ENCODE measurements at places on chromosomes 4 and X.

- no peak for DNase-seq
Observed at GRCh38 chr4:37666625-37667071, 19.5 kb downstream of the RELL1 start.

DNA sequence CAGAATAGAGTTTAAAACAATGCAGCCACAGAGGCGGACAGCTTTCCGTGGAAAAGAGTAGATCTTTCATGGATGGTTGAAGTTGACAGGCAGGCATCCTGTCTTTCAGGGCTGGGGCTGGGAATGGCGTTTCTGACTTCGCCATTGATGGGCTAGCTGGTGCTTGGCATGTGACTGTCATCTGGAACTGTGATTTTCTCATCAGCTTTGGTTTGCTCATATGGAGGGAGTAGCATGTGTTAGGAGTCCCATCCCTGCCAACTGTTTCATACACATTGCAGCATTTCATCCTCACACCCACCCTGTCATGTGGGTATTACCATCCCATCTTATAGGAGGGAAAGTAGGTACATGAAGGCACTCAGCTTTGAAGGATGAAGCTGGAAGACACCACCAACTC lies 49.2 kb upstream of the STX18 start:
- DNase-seq, result no peak

GRCh38 chrX:15676886-15677285 lies 12.3 kb upstream of the CLTRN start:
- DNase-seq, result no peak

GRCh38 chr4:4651811-4652755 lies 110.2 kb upstream of the STX18 start:
- peak; percentile 45 for DNase-seq

- DNase-seq, result no peak
Observed at GRCh38 chr4:69214716-69215115, at the start of gene UGT2B11. TSS of gene UGT2B11 (minus strand) at chr4:69214748. CDS start at chr4:69214722, 26 bp downstream.

- DNase-seq, result no peak
Observed at GRCh38 chr4:83692028-83692427, 156.1 kb downstream of the GPAT3 start.

DNA sequence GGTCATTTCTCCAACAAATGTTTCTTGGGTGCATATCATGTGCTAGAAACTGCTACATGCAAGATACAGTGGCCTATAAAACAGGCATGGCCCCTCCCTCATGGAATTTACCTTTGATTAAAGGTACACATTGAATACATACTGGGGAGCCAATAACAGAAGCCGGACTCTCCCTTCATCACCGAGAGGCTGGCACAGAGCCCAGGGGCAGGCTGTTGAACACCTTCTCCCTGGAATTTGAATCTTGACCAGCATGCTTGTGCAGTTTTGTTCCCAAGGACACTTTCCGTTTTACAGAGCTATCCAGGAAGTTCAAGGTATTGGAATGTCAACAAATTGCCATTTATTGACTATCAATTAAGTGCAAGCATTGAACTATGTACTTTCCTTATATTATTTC lies 33.2 kb downstream of the PPARGC1A start:
- DNase-seq, result no peak

GRCh38 chr4:6676722-6677558 lies 16.7 kb upstream of the S100P start:
- DNase-seq, result no peak

GRCh38 chrX:16970977-16971376 lies 24.5 kb downstream of the REPS2 start:
- DNase-seq, result no peak

GRCh38 chr4:17336524-17336961 lies 175.3 kb downstream of the QDPR start:
- DNase-seq, result no peak

DNA sequence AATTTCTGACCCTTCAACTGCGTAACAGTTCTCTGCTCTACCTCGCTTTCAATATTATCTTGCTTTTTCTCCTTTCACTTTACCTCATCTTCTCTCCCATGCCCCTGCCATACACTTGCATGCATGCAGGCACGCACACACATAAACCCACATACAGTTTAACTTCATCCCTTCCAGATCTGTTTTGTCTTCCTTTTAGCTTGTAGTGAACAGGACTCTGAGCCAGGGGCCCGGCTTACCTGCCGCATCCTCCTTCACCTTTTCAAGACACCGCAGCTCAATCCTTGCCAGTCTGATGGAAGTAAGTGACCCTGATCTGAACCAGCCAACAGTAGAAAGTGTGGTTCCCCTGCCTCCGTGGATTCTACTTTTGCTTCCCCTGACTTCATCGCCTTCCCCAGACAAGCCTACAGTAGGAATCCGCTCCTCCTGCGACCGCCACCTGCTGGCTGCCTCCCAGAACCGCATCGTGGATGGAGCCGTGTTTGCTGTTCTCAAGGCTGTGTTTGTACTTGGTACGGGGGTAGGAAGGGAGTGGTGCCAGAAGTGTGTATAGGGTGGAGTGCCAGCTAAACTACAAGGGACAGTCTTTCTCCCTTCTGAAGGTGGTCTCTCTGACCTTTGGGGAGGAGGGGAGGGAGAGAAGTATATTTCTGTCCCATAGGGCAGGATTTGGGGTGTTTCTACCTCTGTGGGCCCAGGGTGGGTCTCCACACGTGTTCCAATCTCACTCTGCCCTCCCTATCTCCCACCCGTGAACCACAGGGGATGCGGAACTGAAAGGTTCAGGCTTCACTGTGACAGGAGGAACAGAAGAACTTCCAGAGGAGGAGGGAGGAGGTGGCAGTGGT lies 10.7 kb downstream of the MED12 start:
- peak; percentile 66 for DNase-seq

DNA sequence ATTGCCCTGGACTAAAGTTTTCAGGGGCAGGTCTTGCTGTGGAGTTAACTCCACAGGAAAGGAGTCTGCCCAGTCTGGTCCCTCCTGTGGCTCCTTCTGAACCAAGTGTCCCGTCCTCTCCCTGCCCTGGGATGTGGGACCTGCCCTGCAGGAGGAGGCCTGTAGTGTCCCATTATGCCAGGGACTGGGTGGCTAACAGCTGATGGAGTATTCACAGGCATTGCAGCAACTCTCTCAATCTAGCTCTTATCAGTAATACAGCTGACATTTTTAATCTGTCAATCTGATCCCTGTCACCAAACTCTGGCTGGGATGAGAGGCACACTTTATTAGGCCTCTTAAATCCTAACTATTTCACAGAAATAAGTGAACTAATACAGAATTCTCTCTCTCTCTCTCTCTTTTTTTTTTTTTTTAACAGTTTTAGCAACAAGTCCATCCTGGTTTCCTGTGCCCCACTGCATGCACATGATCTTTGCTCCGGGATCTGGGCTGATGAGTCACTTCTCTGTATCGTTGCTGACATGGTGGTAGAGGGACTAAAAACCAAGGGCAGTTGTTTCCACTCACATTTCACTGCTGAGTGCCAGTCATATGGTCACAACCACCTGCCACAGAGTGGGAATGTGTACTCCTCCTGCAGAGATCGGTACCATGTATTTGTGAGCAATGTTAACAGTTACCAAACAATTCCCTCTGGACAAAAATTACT lies 39.1 kb downstream of the HAND2 start:
- DNase-seq, result peak; percentile 55

GRCh38 chr4:14520171-14520570 lies 482.1 kb upstream of the CPEB2 start:
- DNase-seq, result no peak

DNA sequence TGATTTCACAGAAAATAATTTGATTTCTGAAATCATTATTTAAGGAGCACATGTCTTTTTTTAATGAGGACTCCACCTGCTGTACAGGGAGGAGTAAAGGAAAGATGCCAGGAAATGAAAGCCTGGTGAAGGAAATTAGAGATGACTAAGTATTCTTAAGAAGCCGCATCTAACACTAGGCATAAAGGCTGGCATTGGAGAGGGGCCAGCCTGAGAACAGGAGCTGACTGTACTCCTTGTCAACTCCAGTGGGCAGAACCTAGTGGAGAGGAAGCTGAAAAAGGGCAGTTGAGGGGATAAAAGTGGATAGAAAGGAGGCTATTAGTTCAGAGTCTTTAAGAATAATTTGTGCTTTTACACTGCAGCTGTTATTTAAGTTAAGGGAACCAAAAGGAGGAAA lies 393.0 kb downstream of the PPP1R2C start:
- DNase-seq, result no peak

DNA sequence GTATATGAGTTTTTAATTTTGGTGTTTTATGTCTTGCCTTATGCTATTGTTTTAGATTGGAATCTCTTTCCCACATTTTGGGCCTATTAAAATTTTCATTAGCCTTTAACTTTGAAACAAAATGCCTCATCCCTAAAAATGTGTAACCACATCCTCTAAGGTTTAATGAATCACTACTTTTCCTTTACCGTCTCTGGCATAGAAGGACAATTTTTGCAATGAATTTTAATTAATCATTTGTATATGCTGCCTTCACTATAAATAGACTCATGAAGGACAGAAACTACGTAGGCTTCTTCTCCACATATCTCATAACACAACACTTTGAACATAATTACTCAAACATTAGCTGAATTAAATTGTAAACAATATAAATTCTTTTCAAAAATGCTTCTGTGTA lies 421.5 kb downstream of the NLGN4X start:
- DNase-seq, result no peak

GRCh38 chrX:15151267-15152186 lies 118.4 kb downstream of the ASB9 start:
- DNase-seq, result no peak

DNA sequence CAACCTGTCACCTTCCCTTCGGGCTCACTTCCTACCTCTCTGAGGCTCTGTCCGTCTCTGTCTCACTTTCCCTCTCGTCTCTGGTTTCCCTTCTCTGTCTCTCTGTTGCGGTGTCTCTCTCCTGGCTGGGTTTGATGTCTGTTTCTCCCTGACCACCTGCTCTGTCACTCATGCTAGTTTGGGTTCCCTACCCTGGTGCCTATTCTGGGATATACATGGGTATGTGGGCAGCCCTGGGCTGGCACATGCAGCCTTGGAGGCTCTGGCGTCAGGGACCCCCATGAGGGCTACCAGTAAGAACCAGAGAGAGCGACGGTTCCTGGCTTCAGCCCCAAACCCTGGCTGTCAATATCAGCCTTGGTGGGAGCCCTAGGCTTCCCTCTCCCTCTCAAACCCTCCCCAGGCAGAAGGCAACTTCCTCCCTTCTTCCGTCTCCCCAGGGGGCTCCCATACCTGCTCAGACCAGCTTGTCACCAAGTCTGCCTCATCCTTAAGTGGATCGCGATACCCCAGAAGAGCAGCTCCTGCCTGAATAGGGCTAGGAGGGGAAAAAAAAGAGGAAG lies 314 bp downstream of the DNASE1L1 start:
- DNase-seq, result no peak

GRCh38 chr4:128298852-128299251 lies 11.2 kb upstream of the PGRMC2 start:
- DNase-seq, result no peak

DNA sequence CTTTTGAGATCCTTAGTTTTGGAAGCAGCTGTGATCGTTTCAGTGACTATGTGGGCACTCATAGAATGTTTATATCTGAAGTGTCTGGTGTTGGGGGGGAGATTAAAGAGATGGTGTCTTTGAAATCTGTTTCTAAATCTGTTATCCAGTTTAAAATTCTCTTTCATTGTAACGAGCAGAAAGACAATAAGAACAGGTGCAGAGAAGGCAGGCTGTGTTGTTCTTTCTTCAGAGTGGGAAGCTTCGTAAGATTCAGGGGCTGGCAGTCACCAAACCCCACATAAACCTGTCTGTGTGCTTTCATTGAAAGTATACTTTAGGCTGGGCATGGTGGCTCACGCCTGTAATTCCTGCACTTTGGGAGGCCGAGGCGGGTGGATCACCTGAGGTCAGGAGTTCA lies 16.3 kb upstream of the DHRSX start:
- no peak for DNase-seq

DNA sequence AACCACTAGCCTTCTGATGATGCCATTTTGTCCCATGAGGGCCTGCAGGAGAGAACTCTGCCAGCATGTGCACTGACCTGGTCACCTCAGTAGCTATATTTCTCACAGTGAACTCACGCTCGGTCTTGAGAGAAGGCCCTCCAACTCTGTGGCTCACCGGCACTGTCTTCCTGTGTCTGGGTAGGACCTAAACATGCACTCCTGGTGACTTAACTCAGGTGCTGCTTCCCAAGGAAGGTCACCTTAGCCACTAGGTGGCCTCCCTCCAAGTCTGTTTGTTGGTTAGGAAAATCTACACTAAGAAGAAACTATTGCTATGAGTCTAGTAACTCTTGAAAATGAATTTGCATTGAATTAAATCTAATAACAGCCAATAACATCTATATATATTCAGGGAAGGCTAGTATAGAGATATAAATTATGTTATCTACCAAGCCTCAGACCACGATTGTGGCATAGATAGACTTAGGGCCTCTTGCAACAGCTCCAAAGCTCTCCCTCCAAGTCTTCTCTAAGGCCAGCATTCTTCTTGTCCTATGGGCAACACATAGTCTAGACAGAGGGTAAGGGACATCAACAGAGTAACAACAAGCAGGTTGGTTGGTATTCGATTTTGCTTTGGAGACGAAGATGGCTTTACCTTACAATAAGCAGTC lies 24.7 kb downstream of the TLR10 start:
- DNase-seq, result no peak

DNA sequence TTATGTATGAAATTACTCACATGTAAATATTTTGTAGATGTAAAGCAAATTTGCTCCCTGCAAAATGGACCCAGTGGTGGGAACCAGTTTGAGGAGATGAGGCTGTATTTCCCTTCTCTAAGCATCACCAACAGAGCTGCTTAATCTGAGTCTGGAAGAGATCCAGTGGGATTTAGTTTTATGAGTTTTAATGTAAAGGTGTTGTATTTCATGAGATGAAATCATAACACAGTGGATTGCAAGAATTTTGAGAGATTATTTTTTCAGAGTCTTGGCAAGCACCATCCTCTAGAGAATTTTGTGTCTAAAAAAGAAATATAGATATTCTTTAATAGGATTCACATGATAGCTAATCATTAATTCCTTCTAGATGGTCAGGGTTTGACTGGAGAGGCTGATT lies 35.6 kb upstream of the SFRP2 start:
- no peak for DNase-seq

GRCh38 chrX:22445880-22446279 lies 173.2 kb downstream of the CBLL2 start:
- DNase-seq, result no peak

DNA sequence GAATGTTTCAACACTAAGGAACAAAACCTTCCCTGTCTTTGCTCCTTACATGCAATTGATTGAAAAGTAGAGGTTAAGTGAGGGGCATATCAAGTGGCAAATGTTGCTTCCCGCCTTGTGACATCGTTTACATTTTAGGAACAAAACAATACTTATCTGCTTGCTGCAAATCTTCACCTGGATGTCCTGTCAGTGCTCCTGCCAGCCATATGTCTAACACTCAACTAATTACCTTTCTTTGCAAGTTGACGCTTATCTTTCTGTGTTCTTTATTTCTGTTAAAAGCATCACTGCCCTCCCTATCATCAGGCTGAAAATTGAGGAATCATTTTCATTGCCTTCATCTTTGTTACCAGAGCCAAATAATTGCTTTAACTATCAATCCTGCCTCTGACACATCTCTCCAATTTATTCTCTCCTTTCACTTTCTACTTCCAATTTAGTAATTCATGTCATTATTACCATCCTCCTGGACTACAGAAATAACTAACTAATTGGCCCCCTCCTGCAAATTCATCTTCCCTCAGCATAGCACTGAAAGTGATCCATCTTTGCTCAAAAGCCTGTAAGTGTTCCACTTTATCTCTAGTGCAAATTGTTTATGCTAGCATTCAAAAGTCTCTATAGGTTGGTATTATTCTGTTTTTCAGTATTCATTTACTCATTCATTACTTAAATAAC lies 298.7 kb upstream of the ATOH1 start:
- DNase-seq, result no peak

GRCh38 chr4:59971952-59972351 lies 1228.2 kb upstream of the ADGRL3 start:
- no peak for DNase-seq

- no peak for DNase-seq
Observed at GRCh38 chr4:77881460-77882295, 19.0 kb downstream of the MRPL1 start.

All from BE2C (cell line).